Esophagus squamous epithelium (tissue), 5 donors: ENCODE measurements at places on chromosomes 12 and 14.

DNA sequence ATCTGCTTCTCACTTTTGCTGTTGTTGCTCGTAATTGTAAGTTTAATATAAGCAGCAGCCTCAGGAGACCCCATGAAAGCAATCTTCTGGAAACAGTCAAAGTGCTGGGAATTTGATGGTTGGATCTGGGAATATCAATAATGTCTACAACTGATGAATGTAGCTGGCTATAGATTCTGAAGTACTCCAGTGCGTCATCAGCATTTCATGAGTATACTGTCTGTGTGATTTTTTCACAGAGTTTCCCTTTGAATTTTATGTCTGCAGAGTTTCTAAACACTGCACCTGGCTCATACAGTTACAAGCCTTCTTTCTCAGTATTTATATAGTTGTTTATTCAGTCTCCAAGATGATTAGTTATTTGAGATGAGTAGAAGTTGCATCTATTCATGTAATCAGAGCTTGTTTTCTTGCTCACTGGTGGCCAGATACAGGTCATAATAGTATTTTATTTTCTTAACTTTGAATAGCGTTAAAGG, 222.3 kb downstream of the RAD51B start:
- DNase-seq = no peak

- DNase-seq = no peak
These were observed 11.5 kb upstream of the FBRSL1 start for GRCh38 chr12:132478433-132478803.

DNA sequence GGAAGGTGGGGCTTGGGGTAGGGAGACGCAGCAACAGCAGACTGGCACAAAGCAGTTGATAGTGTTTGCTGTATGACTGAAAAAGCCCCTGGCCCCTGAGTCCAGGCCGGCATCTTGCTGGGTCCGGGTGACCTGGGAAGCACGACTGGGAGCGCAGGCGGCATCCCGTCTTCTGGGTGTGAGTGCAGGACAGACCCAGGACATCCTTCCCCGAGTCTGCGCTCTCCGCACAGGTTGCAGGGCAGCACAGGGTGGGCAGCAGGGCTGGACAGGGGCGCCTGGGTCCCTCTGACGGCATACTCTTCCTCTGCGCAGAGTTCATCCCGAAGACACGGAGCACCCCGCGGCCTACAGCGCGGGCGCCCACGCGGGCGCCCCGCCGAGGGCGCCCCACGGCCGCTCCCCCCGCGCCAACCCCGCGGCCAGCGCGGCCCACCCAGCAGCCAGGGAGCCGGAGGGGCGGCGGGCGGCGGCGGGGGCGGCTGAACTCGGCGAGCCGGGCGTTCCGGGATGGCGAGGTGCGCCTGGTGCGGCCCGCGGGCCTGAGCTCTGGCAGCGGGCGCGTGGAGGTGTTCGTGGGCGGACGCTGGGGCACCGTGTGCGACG, 9.2 kb upstream of the CYP46A1 start:
- DNase-seq = no peak

DNA sequence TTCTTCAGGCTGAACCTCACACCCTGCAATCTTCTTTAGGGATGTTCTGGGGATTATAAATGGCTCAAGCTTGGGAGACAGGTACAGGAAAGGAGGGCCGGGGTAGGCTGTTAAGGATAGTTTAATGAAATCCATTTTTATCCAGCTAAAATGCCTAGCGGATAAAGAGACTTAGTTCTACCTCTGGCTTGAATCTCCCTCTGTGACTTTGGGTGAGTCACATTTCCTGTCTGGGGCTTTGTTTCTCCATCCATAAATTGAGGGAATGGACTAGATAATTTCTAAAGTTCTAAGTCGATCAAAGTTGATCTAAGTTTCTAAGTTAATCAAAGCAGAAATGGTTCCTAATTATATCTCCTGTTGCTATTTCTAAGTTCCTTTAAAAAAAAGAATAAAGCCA, 319.6 kb upstream of the E2F7 start:
- no peak for DNase-seq

DNA sequence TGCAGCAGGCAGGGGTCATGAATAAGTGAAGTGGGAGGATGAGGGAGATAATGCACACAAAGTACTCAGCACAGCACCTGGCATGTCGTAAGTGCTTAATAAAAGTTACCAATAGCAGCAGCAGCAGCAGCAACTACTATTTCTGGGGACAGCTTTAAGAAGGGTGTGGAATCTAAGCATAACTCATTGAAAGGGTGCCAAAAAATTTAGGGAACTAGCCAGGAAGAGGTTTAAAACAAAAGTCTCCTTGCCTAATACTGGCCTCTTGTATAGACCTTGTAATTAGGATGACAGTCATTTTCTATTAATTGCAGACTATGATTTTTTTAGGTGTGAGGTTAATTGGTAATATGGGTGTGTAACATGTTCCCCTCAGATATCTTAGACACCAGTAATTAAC, 179.9 kb downstream of the PTPN11 start:
- DNase-seq = no peak

DNA sequence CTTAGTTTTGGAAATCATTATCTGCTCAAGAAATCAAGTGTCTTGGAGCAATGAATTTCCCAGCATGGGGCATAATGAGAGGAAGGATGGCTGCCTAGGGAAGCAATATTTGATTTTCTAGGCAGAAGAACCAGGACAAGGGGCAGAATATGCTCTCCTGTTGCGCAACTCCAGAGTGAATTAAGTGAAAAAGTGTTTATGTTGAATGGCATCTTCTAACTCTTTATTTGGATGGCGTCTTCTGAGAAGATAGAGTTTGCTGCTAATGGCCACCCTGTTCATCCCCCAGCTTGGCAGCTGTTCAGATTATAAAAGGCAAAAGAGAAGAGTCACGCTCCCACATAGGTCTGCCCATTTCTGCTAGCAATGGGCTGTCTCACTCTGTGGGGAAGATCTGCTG, 1278.1 kb downstream of the AACS start:
- no peak for DNase-seq

GRCh38 chr12:123532019-123532418, 1.5 kb downstream of the RILPL1 start:
- no peak for DNase-seq

DNA sequence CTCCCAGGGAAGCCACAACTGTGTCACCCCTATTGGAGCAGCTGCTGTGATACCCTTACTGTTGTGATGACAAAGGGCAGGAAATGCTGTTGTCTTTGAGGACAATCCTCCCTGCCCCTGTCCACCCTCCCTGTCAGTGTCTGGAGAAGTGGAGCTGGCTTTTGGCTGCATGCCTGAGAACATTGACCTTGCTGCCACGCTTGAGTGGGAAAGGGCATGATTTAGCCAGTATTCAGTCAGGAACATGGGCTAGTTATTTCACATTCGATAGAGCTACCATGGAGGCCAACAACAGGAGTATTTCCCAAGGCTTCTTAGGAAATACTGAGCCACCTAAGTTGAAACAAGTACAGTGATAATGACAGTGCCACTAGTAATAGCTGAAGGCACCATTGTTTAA, 59.4 kb downstream of the MYRFL start:
- DNase-seq = no peak

- no peak for DNase-seq
These were observed 105.0 kb downstream of the CMKLR1 start for GRCh38 chr12:108234158-108234557.

DNA sequence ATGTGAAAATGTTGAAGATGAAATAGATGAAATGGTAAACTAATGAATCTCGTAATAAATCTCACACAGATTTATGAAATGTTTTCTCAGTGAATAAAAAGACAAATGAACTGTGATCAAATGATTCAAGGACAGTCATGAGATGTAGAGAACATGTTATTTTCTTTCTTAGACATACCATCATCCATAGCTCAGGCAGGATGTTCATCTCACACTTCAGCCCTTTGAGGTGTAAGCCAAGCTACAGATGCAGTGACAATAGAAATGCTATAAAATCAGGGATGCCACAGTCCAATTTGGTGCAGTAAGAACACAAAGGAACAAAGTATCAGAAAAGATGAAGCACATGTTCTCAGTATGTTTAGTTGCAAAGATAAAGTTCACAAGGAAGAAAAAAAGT, 242.7 kb upstream of the KRR1 start:
- DNase-seq = no peak

DNA sequence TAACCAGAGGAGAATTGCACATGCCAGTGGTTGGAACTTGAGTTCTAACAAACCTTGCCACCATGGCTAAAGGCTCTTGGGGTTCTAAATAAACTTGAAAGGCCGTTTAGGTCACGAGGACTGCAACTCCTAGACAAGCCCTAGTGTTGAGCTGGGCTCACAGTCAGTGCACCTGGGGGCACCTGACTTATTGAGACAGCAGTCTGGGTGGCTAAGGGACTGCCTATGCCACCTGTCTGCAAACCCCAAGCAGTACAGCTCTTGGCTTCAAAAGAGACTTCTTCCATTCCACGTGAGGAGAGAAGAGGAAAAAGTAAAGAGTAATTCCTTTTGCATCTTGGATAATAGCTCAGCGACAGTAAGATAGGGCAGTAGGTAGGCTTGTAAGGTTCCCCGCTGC, 765.6 kb upstream of the FOXG1 start:
- DNase-seq = no peak

GRCh38 chr14:103909531-103910261, 18.6 kb upstream of the TDRD9 start:
- DNase-seq = no peak

DNA sequence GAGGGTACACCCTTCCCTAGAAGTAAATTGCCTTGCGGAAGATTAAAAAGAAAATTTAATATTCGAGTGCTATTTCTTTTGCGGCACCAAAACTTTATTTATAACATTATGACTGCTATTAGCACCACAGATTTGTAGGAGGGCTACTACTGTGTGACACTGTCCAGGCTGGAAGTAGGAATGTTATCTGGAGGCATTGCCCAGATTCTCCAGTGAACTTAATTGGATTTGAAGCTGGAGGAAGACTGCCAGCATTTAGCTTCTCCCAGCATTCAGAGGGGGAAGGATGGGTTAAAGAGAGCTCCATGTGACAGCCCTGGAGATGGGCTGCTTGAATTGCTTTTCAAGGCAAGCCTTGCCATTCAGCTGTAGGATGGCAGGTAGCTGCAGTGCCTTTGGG, 107.0 kb upstream of the RBM19 start:
- DNase-seq = no peak

- DNase-seq = no peak
These were observed 98.9 kb downstream of the ZFP36L1 start for GRCh38 chr14:68693926-68694325.
